Fibroblast of gingiva (primary cell): ENCODE measurements at places on chromosomes 12 and 14.
A peak's percentile ranks its signal among the peaks of the same experiment; 100 is the strongest.

GRCh38 chr14:98926146-98926545 lies 345.9 kb downstream of the BCL11B start:
- no peak for DNase-seq

DNA sequence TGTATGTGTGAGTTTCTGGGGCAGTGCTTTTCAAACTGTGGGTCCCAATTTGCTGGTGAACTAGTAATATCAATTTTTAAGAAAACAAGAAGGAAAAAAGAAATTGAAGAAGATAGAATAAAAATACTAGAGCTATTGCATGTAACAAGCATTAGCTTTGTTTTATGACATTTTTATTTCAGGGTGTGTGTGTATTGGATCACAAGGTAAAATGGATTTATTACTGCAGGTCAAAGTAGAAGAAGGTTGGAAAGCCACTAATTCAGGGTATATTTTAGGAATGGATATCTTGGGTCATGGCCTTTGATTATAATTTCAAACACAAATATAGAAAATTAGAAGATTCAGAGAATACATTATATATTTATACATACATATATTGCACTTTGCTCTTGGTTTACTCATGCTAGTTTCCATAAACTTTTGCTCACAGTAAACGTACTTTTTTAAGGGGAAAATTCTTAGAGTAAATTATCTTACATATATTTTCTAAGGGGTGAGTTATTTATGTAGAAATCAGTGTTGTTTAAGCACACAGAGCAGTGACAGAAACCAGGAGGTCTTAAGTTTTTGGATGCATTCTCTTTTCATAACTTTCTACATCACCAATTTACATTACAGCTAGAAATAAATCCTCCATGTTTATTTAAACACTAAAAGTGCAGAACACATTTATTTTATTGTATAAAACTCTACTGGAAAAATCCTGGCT lies 34.5 kb upstream of the PPM1A start:
- DNase-seq: no peak

DNA sequence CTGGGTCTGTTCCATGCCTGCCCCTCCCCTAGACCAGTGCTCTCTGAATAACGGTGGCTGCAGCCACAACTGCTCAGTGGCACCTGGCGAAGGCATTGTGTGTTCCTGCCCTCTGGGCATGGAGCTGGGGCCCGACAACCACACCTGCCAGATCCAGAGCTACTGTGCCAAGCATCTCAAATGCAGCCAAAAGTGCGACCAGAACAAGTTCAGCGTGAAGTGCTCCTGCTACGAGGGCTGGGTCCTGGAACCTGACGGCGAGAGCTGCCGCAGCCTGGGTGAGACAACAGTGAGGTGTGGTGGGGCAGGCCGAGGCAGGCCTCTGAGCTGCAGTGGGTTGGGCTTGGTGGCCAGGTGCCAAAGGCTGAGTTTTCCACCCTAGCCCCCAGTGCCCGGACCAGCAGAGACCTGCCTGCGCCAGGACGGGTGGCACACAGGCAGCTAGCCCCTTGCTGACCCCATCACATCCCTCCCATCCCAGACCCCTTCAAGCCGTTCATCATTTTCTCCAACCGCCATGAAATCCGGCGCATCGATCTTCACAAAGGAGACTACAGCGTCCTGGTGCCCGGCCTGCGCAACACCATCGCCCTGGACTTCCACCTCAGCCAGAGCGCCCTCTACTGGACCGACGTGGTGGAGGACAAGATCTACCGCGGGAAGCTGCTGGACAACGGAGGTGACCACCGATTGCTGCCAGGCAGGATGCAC lies 28.2 kb upstream of the LRP1-AS start:
- peak; percentile 79 for DNase-seq

DNA sequence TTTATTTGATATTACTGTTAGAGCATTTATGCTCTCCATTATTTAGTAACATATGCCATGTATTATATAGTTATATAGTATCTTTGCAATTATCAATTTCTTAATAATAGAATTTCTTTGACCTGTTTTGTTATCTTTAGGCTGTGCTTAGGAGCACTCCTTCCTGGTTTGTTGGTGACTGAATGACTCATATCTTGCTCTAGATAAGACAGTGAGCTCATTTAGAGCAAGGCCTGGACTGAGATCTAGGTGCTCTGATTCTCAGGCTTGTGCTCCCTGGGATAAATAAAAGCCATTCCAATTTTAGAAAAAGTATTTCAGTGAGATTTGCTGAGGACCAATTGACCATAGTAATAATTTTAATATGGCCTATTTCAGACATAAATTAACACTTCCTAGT lies 951.2 kb downstream of the FLRT2 start:
- DNase-seq: no peak

DNA sequence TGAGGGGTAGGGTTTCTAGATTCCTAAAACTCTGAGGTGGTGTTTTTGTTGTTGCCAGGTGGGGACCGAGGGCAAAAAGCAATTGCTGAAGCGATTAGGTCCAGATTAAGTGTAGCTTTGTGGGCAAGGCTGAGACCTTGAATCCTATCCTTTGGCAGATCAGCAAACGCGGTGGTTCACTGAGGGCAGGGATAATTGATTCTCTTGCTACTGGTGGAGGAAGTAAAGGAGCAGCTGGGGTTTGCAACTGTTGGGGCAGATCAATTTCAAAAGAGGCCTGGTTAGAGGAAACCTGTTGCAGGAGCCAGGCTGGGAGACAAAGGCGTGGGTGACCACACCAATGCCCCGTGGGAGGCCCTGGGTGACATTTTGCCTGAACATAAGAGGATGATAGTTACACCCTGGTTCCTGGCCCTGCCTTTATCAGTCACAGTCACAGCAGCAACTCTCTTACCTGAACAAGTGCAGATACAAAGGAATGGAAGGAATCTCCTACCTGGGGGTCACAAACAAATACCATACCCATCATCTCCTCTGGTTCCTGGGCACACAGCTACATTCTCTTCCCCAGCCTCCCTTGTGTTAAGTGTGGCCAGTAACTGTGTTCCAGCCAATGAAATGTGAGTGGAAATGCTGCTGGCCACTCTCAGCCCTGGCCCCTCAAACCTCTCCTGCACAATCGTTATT lies 43.3 kb upstream of the RASSF3 start:
- DNase-seq: no peak

DNA sequence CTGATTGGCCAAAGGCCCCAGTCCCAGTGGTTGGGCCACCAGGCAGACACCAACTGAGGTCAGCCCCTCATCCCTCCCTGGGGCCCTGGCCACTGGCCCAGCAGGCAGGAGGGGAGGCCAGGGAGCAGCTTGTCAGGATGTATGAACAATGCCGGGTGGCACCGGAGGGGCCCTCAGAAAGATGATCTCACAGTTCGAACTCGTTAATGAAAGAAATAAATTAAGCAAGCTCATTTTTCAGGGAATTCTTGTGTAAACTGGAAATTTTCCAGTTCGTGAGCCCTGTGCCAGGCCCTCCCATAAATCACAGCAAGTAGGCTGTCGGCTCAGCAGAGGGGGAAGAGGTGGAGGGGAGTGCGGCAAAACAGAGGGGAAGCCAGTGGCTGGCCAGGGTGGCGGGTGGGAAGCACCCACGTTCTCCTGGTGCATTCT lies 177.0 kb upstream of the VASH1 start:
- no peak for DNase-seq

DNA sequence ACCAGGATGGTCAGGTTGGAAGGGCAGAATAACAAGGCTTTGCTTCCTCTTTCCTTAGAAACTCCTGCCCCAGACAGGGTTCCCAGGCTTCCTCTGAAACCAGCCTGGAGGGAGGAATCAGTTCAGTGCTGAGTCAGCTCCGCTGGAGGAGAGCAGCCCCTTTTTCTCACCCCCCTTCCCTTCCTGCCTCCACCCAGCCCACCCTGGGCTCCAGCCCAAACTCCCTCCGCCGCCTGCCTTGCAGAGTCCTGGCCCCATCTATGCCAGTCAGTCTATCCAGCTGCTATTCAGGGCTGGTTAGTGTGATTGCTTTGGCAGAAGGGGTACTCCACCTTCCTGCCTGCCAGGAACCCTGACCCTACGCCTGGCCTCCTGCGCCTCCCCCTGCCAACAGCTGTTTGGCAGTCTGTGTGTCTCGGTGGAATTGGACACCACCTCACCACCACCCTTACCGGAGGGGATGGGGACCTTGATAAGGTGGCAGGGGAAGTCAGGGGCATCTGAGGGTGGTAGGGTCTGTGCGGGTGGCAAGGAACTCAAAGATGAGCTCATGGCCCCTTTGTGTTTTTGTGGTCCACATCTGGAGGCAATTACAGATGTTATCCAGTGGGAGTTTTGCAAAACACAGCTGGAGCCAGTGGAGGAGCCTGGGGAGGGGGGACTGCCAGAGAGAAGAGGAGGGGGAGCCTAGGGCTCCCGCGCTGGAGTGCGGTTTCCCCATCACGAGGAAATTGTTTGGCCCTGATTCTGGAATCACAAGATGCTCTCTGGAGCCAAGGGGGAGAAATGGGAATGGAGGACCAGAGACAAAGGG lies 12.2 kb downstream of the MMP14 start:
- DNase-seq: peak; percentile 99

- DNase-seq: no peak
Observed at GRCh38 chr12:29403991-29404390, 23.0 kb upstream of the ERGIC2 start.

- DNase-seq: peak; percentile 89
Observed at GRCh38 chr12:79451978-79452377, 238.8 kb downstream of the PAWR start.

GRCh38 chr14:76228138-76228537 lies 76.4 kb downstream of the GPATCH2L start:
- no peak for DNase-seq

DNA sequence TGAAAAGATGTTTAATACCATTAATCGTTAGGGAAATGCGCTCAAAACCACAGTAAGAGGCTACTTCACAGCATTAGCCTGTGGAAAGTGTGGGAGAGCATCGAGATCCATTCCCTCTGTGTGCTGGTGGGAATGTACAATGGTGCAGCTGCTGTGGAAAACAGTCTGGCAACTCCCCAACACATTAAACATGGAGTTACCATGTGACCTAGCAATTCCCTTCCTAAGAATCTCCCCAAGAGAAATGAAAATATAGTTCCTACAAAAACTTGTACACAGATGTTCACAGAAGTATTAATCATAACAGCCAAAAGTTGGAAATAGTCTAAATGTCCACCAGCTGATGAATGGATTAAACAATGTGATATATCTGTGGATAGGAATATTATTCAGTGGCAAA lies 23.8 kb downstream of the MLXIP start:
- DNase-seq: no peak

DNA sequence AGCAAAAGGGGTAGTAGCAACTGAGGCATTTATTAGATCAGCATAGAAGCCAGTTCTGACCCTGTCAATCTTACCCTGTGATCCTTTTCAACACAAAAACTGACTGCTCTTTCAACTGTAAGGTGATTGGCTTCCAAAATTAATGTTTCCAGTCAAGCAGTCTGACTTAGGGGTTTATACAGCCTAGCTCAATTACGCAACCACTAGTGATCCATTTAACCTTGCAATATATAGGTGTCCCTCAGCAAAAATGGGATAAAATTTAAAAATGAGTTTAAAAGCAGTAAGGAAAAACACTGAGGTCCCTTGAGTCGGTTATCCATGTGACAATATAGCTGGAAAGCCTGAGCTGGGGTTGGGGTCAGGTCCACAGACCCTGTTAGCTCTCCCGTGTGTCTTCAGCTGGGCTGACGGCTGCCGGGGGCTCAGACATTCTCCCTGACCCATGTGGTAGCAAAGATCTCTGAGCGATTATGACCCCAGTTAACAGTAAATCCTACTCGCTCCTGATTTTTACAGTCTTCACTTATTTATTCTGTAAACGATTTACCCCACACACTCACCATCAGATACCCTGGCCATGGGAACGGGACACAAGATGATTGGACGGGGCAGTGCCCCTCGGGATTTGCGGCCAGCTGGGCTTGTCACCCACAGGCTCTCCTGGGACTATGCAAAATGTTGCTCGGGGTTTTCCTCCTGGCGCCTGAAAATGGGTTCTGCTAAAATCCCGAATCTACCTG lies 16.6 kb downstream of the ADGRD1 start:
- DNase-seq: no peak

DNA sequence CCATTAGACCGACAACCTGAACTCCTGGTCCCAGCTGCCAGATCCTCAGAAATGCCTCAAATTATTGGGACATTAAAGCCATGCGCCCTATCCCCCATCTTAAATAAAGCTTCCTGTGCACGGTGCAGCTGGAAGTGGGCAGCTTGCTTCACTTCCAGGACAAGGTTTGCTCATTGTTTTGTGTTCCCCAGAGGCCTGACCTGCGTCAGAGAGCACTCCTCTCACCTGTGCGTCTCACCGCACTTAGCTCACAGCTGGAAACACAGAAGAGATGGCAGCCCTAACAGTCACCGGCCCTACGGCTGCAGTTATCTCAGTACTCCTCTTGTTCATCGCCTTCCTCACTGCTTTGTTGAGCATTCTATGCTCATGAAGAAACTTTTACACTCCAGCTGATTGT lies 135.5 kb downstream of the ANO2 start:
- no peak for DNase-seq
